ENCODE measurements at places on chromosomes 2 and 18.

DNA sequence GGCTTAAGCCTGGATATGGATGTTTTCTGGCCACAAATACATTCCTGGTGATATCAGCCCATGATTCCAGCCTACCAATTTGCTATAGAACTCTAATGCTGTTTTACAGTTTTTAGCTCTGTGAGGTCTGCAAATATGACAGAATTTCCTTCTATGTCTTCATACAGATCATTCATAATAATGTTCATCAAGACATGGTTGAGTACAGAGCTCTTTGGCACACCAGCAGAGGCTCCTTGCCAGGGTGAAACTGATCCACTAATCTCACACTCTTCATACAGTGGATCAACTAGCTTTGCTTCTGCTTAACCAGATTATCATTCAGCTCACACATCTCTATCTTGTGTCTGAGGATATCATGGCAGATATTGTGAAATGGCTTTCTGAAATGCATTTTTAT, 672.1 kb downstream of the STK39 start:
- DNase-seq, result no peak

- DNase-seq, result no peak
Observed at GRCh38 chr2:100126201-100126600, 16.2 kb downstream of the AFF3 start.

DNA sequence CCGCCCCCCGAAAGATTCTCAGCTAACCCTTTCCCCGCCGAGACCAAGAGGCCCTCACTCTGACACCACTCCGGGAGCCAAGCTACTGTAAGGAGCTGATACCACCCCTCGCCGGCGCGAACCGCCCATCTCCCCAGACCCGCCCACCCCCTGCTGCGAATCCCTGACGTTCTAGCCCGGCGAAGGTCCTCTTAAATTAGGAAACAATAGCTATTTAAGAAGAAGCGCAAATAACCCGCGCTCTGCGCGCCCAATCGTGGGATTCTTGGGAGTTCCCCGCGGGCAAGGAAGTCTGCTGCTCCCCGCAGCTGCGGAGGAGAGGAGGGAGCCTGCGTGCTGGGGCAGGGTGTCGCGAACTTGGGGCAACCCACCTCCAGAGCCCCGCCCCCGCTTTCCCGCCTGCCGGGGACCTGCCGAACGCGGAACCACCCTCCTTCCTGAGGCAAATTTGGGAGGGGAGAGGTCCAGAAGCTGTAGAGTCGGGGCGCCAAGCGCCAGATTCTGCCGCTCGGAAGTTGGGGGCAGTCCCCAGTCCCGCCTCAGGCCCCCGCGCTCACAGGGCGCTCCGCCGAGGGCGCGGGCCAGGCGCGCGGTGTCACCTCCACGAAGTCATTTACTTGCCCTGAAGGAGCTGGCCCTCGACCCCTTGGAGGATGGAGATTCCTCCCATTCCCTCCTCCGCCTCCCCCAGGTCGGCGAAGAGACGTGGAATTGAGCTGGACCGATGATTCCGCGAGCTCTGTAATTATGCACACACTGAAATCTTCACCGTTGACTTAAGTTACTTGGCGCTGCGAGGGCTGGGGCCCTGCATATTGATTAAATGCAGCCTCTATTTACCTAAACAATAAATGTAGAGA, 8.4 kb upstream of the SP9 start:
- no peak for DNase-seq

GRCh38 chr2:134020608-134021007, 233.3 kb upstream of the MGAT5 start:
- DNase-seq, result no peak

All from T follicular helper cell (primary cell).